AG04450 (cell line): ENCODE measurements at places on chromosomes 4 and X. TPM values are rescaled to one million over a fixed set of nuclear protein-coding genes. Genes with fewer than 3 reads are reported as not detected.

Gene SCARB2
- polyA plus RNA-seq: 152 and 161 TPM in 2 replicates

- DNase-seq: no peak
Measured at GRCh38 chr4:156505341-156505955, 466.2 kb downstream of the PDGFC start.

Gene JCHAIN
- 0.61 and 1.1 TPM in 2 replicates for polyA plus RNA-seq

DNA sequence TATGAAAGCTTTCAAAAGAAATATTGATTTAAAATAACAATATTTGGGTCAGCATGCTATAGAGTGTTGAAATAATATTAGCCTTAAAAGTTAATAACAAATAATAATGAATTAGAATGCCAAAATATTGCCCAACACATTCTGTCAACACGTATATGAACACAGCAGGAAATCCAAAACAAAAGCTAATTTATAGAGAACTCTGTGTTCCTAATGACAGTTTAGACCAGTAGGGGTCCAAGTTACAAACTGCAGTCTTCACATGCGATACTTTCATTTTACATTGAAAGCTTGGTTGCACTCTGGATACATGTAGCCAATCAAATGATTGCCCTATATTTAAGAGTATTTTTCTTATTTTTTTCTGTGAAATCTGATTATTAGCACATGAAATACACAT lies 274.4 kb downstream of the DCTD start:
- DNase-seq: no peak

Gene CENPE
- 2.4 and 4.5 TPM in 2 replicates for polyA plus RNA-seq

GRCh38 chrX:66760651-66761050 lies 121.8 kb upstream of the EDA2R start:
- DNase-seq: no peak

Gene MFAP3L
- 0.31 and 0.51 TPM in 2 replicates for polyA plus RNA-seq

GRCh38 chr4:155377276-155377675 lies 511 bp upstream of the MAP9 start:
- no peak for DNase-seq

DNA sequence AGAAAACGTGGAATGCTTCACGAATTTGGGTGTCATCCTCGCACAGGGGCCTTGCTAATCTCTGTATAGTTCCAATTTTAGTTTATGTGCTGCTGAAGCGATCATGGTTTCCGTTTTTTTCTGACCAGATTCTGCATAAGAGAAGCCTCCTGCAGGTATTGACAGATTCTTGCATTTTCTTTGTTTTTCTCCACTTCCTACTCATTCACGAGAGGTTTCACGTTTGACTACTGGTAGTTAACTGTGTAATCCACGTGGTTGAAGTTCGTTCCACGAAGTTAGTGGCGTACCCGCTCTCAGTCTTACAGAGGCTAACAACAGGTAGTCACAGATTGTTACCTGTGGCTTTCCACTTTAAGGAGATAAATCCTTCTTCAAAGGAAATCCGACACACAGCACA lies 12.1 kb upstream of the TRIML2 start:
- DNase-seq: no peak

DNA sequence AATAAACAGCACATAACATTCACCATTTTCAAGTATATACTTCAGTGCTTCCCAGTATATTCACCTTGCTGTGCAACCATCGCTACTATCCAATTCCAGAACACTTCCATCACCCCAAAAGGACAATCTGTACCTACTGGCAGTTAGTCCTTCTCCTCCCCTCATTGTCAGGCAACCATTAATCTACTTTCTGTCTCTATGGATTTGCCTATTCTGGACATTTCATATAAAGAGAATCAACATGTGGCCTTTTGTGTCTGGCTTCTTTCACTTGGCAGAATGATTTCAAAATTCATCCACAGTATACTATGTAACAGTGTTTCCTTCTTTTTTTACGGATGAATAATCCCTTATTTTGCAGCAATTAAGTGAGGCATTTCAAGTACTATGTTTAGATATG lies 189.4 kb downstream of the FBXW7 start:
- DNase-seq: no peak

GRCh38 chrX:130799393-130799792 lies 103.6 kb downstream of the ENOX2 start:
- no peak for DNase-seq

DNA sequence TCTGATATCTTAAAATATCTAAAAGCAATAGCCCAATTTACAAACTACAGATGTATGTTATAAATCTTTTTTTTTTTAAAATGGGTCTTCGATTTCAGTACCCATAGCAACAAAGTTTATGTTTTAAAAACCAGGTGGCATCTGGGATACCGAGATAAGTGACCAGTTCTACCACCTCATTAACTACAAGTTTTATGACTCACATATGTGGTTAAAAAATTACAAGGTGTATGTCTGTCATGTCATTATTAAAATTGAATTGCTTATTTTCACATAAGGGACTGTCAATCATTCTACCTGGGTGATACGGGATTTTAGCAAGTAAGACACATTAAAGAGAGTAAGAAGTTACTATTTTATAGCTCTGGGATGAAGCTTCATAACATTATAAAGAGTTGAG lies 192.0 kb upstream of the ETNPPL start:
- DNase-seq: no peak

Gene PTCHD1
- polyA plus RNA-seq: not detected in 2 replicates

Gene TXK
- not detected in 2 replicates for polyA plus RNA-seq

GRCh38 chr4:145735827-145736226 lies 55.9 kb downstream of the C4orf51 start:
- no peak for DNase-seq
